ENCODE measurements at places on chromosomes 6 and 20. TPM values are rescaled to one million over a fixed set of nuclear protein-coding genes. Genes with fewer than 3 reads are reported as not detected.

GRCh38 chr6:45643126-45643525, 265.4 kb upstream of the SUPT3H start:
- DNase-seq, result no peak

GRCh38 chr6:56378966-56379585, 131.7 kb upstream of the COL21A1 start:
- no peak for DNase-seq

Gene NKAIN2
- polyA plus RNA-seq, result 23.7 TPM

GRCh38 chr6:54291146-54291545, 17.1 kb upstream of the TINAG start:
- DNase-seq, result no peak

Gene FAM209A
- polyA plus RNA-seq, result 0.48 TPM

GRCh38 chr6:142387997-142388815, 86.4 kb downstream of the ADGRG6 start:
- DNase-seq, result peak; percentile 60

DNA sequence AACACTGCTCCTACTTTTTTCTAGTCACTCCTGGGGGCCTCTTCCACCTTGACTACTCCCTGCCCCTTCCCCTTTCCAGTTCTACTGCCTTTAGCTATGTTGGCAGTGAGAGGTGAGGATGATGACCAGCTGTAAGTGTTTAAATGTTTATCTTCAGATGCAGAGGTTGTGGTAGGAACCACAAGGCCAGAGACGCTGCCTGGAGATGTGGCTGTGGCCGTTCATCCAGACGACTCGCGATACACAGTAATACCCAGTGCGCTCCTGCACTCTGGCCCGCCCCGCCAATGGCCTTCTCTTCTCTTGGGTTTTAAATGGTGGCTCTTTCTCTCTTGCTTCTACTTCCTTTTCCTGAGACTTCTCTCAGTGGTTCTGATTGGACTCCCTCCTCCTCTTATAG, 4.6 kb downstream of the VARS2 start:
- no peak for DNase-seq

All from right lung (tissue), 10 donors.